NCI-H510A treated with DMSO at 0.1 percent for 48 hours (cell line): ENCODE measurements at places on chromosomes 13 and 19.

GRCh38 chr19:45657520-45658167 lies 10.4 kb upstream of the GIPR start:
- DNase-seq, result peak; percentile 29

- no peak for DNase-seq
These were observed 11.2 kb upstream of the N4BP2L2 start for GRCh38 chr13:32549788-32550187.

- no peak for DNase-seq
These were observed 48.2 kb downstream of the DPY19L3 start for GRCh38 chr19:32453736-32454135.

DNA sequence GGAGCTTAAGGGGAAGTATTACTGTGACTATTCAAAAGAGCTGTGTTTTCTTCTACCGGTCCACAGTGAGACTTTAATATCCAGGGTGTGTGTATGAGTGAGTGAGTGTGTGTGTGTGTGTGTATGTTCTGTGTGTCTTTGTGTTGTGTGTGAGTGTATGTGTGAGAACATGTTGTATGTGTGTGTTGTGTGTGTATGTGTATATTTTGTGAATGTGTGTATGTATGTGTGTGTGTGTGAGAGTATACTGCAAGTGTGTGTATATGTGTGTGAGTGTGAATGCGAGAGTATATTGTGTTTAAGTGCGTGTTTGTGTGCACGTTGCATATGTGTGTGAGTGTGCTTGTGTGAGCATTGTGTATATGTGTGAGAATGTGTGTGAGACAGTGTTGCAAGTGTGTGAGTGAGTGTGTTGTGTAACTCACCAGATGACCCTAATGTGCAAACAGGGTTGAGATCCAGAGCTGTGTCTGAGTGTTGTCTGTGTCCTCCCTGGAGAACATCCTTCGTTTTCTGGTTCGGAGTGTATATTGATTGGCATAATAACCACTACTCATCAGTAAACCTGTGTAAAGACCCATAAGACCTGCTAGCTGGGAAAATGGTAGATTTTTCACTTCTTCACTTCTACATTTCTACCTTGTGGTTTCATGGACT lies 101.1 kb upstream of the RNF113B start:
- DNase-seq, result no peak

GRCh38 chr19:3057275-3057714 lies 5.0 kb downstream of the TLE5 start:
- DNase-seq, result peak; percentile 34

DNA sequence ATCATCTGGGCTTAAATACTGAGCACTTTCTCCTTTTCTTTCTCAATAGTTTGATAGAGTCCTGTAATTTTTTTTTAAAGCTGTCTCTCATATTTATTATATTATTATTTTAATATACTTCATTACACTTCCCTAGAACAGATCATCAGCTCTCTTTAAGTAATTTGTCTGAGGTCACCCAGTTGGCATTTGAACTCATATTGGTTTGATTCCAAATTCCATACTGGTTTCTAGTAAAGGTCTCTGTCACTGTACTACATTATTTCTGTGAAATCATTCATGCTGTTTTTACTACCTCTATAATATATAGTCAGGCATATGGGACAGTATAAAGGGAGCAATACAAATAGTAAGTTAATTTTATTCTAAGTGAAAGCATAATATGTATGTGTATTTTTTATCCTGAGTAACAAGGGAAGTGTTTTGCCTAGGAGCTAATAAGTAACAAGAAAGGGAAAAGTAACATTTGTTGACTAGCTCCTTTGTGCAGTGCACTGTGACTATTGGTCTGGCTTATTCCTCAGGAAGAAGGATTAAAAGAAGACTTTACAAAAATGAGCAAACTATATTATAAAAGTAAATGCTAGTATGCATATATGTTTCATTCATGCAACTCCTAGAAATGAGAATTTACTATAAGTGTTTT lies 14.3 kb downstream of the LPAR6 start:
- DNase-seq, result no peak

- no peak for DNase-seq
These were observed 14.8 kb upstream of the ZNF43 start for GRCh38 chr19:21850656-21851255.

GRCh38 chr13:90154311-90154960 lies 1193.1 kb upstream of the MIR17HG start:
- no peak for DNase-seq

DNA sequence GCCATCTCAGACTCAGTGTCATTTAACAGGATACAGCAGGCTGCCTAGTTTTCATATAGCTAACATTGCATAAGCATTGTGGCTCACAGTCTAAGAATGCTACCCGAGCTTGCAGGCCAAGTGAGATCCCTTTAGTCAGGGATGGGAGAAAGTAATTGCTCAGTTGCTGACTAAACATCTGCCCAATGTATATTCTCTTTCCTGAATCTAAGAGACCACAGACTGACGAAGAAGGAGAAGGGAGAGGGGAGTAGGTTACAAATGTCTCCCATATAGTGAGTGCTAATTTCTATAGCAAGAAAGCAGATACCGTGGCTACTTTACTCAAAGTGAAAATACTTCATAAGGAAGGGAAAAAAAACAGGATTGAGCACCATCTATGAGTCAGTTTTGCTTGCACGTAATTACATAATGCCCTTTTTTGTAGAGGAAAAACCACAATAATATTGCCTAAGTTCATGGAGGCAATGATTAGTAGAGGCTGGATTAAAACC lies 453.9 kb downstream of the COG6 start:
- no peak for DNase-seq

DNA sequence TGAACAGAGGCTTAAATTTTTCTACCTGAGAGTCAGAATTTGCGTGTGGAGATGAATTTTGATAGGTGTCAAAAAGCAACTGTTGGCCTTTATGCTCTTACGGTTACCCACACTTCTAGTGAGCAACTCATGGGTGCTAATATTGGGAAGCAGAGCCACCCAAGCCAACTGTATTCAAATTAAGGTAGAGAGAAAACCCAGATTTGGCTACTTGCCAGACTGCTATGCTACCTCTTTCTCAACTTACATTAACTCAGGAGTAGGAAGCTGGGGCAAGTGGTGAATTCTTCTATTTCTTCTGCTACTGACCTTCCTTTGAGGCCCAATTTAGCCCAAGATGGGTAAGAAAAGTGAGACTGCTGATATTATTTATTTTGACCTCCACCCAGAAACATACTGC lies 83.9 kb downstream of the OLFM4 start:
- DNase-seq, result peak; percentile 72

- no peak for DNase-seq
These were observed 23.5 kb upstream of the DCLK1 start for GRCh38 chr13:36154567-36155291.

- DNase-seq, result no peak
These were observed 18.6 kb downstream of the C13orf46 start for GRCh38 chr13:113955235-113955634.

DNA sequence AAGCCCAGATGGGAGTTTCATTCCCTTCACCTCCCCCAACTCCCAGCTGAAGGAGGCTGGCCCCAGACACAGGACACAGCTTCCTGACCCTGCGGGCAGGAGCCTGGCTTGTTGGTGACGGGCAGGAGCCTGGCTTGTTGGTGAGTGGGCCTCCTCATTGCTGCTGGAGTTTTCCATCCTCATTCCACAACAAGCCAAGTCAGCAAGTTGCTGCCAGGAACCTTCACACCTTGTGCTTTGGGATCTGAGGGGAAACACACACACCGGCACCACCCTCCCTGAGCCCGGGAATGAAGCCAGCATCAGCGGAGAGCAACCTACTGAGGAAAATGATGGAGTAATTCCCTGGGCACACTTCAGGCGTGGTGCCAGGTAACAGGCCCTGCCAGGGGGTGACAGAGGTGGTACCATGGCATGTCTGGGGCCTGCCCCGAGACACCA lies 74.9 kb downstream of the ALOX5AP start:
- no peak for DNase-seq

- DNase-seq, result no peak
These were observed 897 bp downstream of the C19orf33 start for GRCh38 chr19:38304866-38305429.

- no peak for DNase-seq
These were observed 37.0 kb downstream of the MYCBP2 start for GRCh38 chr13:77289851-77290250.

DNA sequence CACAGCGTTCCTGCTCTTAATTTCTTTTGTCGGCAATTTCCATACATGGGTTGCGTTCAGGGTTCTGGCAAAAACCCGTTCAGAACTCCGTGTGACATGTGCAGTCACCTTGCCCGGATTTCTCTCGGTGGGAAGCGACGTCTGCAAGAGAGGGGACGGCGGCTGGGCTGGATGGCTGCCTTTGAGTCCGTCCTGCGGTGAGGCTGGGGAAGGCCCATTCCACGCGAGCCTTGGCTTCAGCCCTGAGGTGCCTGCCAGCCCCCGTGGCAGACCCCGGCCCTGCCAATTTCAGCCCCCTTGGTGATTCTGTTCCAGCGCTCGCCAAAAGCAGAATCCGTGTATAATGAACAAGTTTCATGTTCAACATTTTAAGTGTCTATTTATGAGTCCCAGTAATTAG lies 72.6 kb upstream of the TSHZ3 start:
- no peak for DNase-seq

DNA sequence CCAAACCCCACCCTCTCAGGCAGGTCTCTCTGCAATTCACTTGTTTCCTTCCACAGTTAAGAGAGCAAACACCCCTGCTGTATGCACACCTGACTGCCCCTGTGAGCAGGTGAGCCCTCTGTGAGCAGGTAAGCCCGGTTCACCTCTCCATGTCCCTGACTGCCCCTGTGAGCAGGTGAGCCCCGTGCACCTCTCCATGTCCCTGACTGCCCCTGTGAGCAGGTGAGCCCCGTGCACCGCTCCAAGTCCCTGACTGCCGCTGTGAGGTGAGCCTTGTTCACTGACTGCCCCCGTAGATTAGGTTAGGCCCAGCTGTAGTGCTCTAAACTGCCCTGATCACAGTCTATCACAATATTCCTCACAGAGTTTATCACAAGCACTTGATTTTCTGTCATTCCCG lies 29.2 kb downstream of the TMTC4 start:
- peak; percentile 59 for DNase-seq

DNA sequence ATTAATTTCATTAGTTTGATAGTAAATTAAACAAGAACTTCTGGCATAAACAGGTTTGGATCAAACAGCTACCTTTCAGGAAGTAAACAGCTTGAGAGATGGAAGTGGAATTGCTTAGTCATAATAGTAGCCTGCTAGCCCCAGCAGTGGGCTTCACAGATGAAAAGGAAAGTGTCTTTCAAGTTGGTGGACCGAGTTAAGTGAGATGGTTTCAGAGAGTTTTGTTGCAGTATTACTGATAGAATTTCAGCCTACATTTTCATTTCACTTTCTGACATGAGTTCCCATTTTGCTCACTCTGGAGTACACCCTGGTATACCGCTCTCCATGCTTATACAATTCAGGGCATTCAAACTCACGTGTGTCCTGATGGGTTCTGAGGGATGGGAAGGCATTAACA lies 2.0 kb upstream of the PTOV1 start:
- DNase-seq, result no peak

DNA sequence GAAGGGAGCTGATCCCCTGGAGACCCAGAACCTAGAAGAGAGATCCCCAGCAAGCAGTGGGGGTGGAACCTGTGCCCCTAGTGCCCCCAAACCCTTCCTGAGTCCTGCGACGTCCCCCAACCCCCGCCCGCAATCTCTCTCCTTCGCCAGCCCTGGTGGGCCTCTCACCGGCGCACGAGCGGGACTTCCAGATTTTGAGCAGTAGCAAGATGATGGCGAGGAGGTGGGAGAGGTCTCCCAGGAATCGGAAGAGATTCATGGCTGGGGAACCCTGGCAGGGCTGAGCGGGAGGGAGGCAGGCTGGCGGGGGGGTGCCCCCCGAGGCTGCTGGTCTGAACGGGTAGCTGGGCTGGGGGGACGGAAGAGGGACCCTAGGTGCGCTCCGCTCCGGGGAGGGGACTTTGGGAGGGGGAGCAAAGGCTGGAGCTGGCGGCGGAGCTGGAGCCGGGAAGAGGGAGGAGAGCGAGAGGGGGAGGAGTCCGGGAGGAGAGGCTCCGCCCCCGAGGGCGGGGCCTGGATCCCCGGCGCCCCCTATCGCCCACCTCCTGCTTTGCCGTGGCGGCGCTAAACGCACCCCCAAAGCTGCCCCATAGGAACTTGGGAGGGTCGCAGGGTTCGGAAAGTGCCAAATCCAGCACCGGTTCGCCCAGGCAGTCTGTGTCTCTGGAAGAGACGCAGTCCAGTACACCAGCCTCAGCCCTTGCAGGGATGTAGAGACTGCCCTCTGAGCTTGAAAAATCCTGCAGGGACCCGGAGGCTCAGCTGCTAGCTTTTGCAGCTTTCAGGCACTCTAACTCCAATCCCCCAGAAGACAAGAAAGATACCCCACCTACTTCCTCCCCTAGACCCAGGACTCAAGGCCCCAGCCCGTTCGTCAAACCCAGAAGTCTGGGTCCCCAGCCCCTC lies at the start of gene KDELR1:
TSS of gene KDELR1 (minus strand) at position 452 of the 906 bp plus-strand sequence. CDS start at position 259, 193 bp downstream.
- peak; percentile 44 for DNase-seq

DNA sequence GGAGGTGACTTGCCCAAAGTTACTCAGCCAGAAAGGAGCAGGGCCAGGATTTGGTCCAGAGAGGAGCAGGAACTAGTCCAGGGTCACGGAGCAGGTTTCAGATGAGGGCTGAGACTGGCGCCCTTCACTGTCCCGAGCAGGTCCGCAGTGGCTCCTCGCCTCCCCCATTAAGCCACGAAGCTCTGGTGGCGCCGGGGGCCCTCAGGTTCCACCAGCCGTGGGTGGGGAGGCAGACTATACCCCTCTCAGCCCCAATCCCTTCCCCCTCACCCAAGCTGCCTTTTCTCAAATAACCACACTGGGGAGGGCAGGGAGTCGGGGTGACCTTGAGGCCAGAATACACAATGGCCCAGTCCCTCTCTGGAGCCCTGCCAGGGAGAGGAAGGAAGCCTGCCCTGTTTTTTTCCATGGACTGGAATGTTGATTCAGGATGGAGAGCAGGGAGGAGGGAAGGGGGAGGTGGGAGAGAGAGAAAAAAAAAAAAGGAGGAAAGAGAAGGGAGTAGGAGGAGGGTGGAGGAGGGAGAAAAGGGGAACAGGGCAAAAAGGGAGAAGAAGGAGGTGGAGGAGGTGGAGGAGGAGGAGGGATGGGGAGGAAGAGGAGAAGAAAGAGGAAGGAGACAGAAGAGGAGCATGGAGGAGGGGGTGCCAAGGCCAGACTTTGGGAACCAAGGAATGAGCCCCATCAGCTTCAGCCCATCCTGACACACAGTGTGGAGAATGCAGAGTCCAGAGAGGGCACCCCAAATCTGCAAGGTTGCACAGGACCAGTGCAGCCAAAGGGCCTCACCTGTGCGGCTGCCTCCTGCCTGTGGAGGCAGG lies 19.7 kb downstream of the CEACAM16 start:
- DNase-seq, result peak; percentile 27

- DNase-seq, result no peak
These were observed 30.6 kb downstream of the SERPINE3 start for GRCh38 chr13:51370116-51370515.

- no peak for DNase-seq
These were observed at the start of gene ZNF560 for GRCh38 chr19:9498183-9498902. ZNF560 (minus strand) TSS chr19:9498616; CDS start chr19:9475313, 23,303 bp downstream.

GRCh38 chr13:107203146-107203847 lies 635.4 kb upstream of the ARGLU1 start:
- no peak for DNase-seq

DNA sequence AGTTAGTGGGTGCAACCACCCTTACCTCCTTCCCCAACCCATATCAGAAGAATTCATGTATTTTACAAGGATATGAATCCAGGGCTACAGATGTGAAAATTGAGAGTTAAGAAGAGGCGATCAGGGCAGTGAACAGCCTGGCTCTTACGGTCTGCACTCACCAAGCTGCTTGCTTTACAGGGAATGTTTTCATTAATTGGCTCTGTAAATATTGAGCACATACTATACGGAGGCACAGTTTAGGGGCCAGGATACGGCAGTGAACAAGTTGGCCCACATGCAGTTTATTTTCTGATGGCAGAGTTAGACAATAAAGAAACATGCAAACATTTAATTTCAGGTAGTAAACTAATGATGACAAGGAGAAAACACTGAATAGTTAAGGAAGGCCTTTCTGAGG lies 6.4 kb downstream of the POLR1D start:
- DNase-seq, result no peak
